ENCODE measurements at places on chromosomes 6 and 20. TPM values are rescaled to one million over a fixed set of nuclear protein-coding genes. Genes with fewer than 3 reads are reported as not detected.

GRCh38 chr6:27672113-27672799 is 199.4 kb upstream of the ZNF184 start:
- no peak for DNase-seq
- peaks cover 73% of the 10 kb centered on the region for H3K27me3 ChIP-seq
- H3K36me3 ChIP-seq: peaks cover 1% of the 10 kb centered on the region
- peaks cover 40% of the 10 kb centered on the region for H3K4me1 ChIP-seq

The TREML1 gene
- not detected for total RNA-seq

- H3K27ac ChIP-seq: peak overlapping the region; percentile 3
- no peaks in the 10 kb centered on the region for H3K27me3 ChIP-seq
- peaks cover 1% of the 10 kb centered on the region for H3K36me3 ChIP-seq
- H3K4me3 ChIP-seq: peak overlapping the region; percentile 64
Measured at GRCh38 chr6:16414205-16414604, 175.8 kb downstream of the GMPR start.

DNA sequence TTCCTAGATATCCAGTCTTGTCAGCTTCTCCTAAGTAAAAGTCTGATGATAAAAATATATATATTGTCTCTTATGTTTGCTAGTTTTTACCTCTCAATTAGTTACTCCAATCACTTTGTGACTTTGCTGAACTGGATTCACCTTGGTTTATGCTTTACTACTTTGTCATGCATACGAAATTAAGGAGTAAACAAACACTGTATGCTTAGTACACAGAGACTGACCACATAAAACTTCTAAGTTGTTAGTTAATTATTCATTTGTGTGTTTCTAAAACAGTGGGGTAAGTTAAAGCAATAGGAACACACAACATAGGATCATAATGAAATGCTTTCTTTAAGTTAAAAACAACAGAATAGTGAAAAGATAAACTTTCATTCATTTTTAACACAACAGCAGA is 877.3 kb upstream of the MAP3K7 start:
- H3K27me3 ChIP-seq: no peaks in the 10 kb centered on the region
- H3K4me3 ChIP-seq: no peak overlapping the region
- H3K27ac ChIP-seq: no peak overlapping the region
- no peaks in the 10 kb centered on the region for H3K36me3 ChIP-seq
- DNase-seq: no peak

- no peaks in the 10 kb centered on the region for H3K36me3 ChIP-seq
- DNase-seq: no peak
- H3K4me3 ChIP-seq: no peak overlapping the region
- no peak overlapping the region for H3K27ac ChIP-seq
- H3K4me1 ChIP-seq: no peaks in the 10 kb centered on the region
- H3K27me3 ChIP-seq: peaks cover 4% of the 10 kb centered on the region
Measured at GRCh38 chr20:21269772-21270171, 33.4 kb upstream of the XRN2 start.
